Stimulated activated CD4-positive, alpha-beta T cell treated with anti-CD3 and anti-CD28 coated beads, Interleukin-12 subunit alpha, Interleukin-12 subunit beta, amount 100 ng/mL, for 4 hours (primary cell): ENCODE measurements at places on chromosomes 4 and X.

GRCh38 chrX:6718766-6719165 lies 183.8 kb upstream of the VCX3A start:
- no peak for DNase-seq

- no peak for DNase-seq
Measured at GRCh38 chr4:158996669-158997074, 106.2 kb upstream of the RAPGEF2 start.

GRCh38 chr4:88062311-88062710 lies 54.9 kb downstream of the PKD2 start:
- DNase-seq, result no peak

GRCh38 chr4:68606240-68606639 lies 30.1 kb upstream of the UGT2B17 start:
- DNase-seq, result no peak

- DNase-seq, result no peak
Measured at GRCh38 chr4:1192091-1192492, 19.7 kb upstream of the SPON2 start.

GRCh38 chr4:22692736-22693135 lies at the start of gene GBA3:
GBA3 (plus strand) TSS chr4:22692937.
- no peak for DNase-seq

DNA sequence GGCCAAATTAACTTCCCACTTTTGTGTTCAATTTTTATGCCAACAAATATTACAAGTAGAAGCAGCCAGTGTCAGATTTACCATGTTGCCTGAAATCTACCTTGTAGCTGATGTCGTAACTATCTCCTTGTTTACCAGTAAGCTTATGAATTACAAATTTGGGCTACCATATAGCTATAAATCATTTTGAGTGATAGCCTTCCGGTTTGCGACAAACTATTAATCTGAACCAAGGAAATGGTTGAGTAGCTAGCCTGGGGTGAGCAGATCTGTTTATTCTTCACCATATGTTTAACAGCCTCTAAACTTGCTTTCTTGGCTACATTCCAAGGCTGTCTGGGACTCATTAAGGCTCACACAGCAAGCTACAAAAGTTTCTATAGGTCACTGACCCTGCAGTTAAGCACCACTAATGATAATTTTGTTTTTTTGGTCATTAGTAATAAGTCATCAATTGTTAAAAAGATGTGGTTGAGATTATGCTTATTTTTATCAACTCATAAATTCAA lies 218.7 kb upstream of the SPOCK3 start:
- DNase-seq, result no peak
